ENCODE measurements at places on chromosomes 12 and 14.

DNA sequence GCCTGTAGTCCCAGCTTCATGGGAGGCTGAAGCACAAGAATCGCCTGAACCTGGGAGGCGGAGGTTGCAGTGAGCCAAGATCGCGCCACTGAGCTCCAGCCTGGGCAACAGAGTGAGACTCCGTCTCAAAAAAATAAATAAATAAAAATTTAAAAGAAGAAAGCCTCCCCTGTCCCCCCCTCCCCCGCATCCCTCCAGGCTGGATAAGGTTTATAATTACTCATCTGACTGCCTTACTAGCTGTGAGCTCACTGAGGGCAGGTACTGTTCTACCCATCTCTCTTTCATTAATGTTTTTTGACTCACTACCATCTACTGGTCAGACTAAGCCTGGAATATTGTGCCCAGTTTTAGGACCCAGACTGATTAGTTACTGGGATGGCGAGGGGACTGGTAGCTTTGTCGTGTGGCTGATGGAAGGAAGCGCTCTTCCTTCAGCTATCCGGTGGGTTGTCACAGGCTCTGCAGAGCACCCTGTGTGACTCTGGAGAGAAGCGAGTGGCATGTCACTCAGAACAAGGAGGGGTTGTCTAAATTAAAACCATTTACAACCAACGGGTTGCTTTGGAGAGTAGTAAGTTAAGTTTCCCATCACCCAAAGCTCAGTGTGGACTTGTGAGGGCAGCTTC, 16.9 kb downstream of the EVL start:
- no peak for DNase-seq

DNA sequence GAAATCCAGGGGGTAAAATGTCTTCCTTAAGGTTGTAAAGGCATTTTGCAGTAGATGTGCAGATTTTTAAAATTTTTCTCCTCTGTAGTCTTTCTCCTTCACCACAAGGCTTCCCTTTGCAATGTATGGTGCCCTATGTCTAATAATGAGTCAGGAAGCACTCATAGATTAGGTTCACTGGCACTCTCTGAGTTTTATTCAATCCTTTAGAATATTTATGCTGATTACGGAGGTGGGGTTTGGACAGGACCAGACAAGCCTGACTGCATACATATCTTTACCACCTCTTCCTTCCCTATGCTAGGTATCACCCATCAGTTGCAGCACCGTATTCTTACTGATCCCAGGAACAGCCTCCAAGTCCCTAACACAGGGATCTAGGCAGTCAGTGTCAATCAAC, 99.5 kb downstream of the NEDD1 start:
- no peak for DNase-seq

DNA sequence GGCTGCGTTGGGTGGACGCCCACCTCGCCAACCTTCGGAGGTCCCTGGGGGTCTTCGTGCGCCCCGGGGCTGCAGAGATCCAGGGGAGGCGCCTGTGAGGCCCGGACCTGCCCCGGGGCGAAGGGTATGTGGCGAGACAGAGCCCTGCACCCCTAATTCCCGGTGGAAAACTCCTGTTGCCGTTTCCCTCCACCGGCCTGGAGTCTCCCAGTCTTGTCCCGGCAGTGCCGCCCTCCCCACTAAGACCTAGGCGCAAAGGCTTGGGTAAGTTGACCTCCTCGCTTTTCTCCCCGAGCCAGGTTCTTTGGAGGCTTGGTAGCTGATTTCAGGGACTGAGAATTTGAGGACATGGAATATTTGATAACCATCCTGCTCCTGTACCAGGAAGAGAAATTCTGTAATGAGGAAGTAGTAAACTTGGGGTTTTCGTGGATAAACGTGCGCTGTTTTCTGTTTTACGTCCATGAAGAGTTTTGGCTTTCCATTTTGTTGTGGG, 530 bp downstream of the APAF1 start:
- no peak for DNase-seq

GRCh38 chr12:132617822-132618682, 524 bp upstream of the P2RX2 start:
- DNase-seq = no peak

DNA sequence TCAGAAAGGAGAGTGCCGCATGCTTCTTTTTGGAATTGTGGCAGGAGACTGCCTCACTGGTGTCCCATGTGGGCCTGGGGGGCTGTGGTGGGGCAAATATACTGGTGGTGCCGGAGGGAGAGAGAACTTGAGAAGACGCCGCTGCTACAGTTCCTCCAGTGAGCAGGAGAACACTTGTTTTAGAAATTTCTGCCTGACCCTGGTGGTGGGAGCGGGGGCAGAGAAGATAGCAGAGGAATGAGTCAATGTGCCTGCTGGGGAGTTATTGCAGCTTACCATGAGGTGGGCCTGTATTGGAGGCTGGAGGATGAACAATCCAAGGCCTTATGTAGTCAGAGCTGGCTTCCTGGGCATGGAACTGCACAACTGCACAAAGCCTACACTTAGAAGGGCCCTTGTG, 211.8 kb downstream of the SNAPC1 start:
- DNase-seq = no peak
